Camera-type eye (tissue), 1 donor: ENCODE measurements at places on chromosomes 2 and 18. TPM values are rescaled to one million over a fixed set of nuclear protein-coding genes. Genes with fewer than 3 reads are reported as not detected.

Gene CAPN14
- 0.60 TPM for total RNA-seq

Gene CDCA7
- total RNA-seq: 10.7 TPM

Gene DOK6
- total RNA-seq: 43.5 TPM

Gene SNORC
- 0.55 TPM for total RNA-seq

Gene SPAST
- 60.7 TPM for total RNA-seq

Gene ELOA2
- total RNA-seq: not detected

Gene POTEE
- total RNA-seq: not detected

Gene RBM44
- total RNA-seq: 2.6 TPM

Gene KATNAL2
- 4.6 TPM for total RNA-seq

Gene RBM43
- 12.1 TPM for total RNA-seq

Gene ASB18
- not detected for total RNA-seq

Gene ITGAV
- total RNA-seq: 246 TPM

Gene IL36RN
- total RNA-seq: 0.22 TPM

Gene CMPK2
- total RNA-seq: 7.6 TPM

Gene TBC1D8
- 20.8 TPM for total RNA-seq

Gene SPRED2
- 19.0 TPM for total RNA-seq

Gene SKOR2
- total RNA-seq: 1.2 TPM

Gene DES
- 249 TPM for total RNA-seq

Gene NOSTRIN
- total RNA-seq: 8.8 TPM
